Activated CD8-positive, alpha-beta memory T cell treated with anti-CD3 and anti-CD28 coated beads for 1 hour (primary cell): ENCODE measurements at places on chromosomes 4 and X.

- no peak for DNase-seq
Observed at GRCh38 chrX:153725039-153725831, 579 bp downstream of the ABCD1 start.

- no peak for DNase-seq
Observed at GRCh38 chr4:172876394-172876793, 292.2 kb upstream of the GALNT7 start.

- no peak for DNase-seq
Observed at GRCh38 chr4:67131224-67131623, 414.1 kb downstream of the CENPC start.

DNA sequence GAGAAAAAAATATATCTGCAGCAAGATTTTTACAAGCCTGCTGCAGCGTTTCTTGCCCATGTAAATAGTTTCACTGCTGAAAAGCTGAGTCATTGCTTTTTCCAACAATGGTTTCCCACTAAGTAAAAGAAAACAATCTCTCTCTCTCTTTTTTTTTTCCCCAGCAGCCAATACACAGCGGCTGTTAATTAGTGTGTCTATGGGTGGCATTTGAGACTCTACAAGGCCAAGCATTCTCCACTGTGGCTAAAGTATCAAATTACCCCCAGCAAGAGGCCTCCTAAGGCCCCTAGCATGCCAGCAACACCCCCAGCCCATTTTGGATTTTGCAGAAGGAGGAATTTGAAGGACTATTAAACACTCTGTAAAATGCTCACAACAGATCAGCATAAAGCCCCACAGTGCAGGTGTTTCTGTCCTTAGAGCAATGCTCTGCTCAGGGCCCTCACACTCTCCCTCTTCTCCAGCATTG lies 837.4 kb downstream of the TRIML1 start:
- no peak for DNase-seq

DNA sequence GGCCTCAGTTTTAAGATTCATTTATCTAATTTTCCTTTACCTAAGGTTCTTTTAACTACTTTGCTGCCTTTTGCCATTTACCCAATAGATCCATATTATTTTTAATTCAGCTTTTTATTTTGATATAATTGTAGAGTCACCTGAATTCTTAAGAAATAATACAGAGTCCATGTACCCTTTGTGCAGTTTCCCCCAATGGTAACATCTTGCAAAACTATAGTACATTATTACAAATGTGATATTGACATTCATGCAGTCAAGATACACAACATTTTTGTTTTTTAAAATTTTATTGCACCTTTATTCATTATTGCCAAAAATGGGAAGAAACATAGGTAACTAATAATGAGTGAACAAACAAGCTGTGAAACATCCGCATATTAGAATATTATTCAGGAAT lies 208.7 kb upstream of the WDFY3 start:
- DNase-seq, result no peak

GRCh38 chr4:185405296-185405999 lies 8.8 kb downstream of the ANKRD37 start:
- DNase-seq, result no peak

DNA sequence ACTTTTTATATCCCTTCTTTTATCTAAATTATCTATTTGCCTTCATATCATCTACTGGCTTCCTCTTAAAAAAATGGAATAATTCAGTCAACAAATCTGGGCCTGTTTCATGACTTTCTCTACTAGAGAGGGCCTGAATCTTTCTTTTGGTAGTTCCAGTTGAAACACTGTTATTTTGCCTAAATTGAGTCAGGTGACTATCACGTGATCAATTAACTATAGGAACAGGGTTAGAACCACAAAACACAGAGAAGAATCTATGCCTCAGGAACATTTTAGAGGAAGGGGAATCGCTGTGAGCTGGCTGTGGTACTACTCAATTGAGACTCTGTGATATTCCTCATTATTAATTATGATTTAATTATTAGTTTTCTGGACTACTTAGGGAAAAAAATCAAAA lies 736.7 kb upstream of the PITX2 start:
- no peak for DNase-seq

GRCh38 chr4:135418353-135418752 lies 1216.8 kb upstream of the PABPC4L start:
- no peak for DNase-seq

- no peak for DNase-seq
Observed at GRCh38 chr4:119246177-119246733, 33.7 kb downstream of the USP53 start.

- peak; percentile 39 for DNase-seq
Observed at GRCh38 chrX:72100824-72101351, 30.8 kb downstream of the RTL5 start.

GRCh38 chr4:8478801-8479744 lies 38.5 kb downstream of the TRMT44 start:
- no peak for DNase-seq

- no peak for DNase-seq
Observed at GRCh38 chr4:138668309-138668708, 347.3 kb upstream of the NOCT start.

DNA sequence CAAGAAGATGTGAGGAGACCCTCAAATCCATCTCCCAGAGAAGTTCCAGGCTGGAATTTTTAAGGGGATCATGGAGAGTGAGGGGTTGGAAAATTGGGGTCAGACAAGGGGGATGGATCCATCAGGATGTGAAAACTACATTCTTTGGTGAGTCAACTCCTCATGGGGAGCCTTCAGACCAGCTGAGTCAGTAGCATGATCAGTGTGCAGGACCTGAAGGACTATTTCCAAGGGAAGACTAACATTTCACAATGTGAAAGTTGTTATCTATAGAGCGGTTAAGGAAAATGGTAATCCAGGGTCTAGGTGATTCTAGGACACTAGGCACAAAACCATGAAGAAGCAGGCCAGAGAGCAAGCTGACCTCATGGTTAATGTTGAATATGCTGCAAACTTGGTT lies 38.6 kb upstream of the CEP135 start:
- DNase-seq, result no peak

DNA sequence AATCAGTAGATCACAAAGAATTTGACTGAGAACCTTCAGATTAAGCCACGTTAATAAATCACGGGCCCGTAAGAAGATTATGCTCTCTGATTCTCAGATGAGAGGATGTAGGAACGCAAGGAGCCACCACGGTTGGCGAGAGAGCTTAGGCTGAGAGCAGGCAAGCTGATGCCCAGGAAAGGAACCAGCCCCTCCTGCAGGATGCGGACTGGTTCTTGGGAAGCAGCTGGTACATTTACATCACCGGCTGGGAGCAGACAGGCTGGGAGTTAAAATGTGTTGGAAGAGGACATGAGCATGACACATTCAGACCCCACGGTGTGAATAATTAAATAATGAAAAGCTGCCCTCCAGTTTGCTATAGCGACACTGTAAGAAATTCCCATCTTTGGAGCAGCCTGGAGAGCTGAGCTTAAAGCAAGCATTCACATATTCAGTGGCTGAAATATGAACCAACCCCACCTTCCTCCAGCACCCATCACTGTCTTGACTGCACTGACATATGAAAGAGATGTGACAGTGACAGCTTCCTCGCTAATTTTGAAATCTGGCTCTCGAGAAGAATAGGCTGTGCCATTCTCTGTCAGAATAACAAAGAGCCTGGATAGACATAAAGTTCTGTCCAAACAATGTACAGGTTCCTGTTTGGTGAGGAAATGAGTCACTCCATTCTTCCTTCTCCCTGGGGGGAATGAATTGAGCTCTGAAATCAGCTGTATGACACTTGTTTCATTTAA lies 33.1 kb downstream of the LNX1 start:
- DNase-seq, result no peak

- no peak for DNase-seq
Observed at GRCh38 chr4:182155806-182156205, 87.4 kb upstream of the TENM3 start.

DNA sequence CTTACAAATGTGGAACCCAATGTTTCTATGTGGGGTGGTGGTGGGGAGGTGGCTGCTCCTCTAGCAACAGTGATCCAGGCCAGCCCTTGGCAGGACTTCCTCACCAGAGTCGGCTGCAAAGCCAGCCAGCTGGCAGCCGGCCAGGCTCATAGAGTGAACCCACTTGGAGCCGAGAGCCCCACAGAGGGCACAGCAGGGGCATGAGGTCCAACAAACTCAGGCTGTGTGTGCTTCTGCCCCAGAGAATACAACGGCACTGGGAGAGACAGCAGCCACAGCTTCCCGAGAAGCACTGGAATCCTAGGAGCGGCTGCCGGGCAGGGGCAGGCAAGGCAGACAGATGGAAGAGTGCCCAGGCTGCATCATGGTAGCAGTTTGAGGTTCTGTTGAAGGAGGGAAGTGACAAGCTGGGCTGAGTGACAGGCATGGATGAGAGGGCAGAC lies 23.5 kb upstream of the SOWAHD start:
- no peak for DNase-seq

- no peak for DNase-seq
Observed at GRCh38 chr4:159398236-159398638, 295.4 kb downstream of the RAPGEF2 start.

- DNase-seq, result no peak
Observed at GRCh38 chrX:29432534-29432933, 782.8 kb upstream of the MAGEB2 start.
